ENCODE measurements at places on chromosomes 12 and 14.

DNA sequence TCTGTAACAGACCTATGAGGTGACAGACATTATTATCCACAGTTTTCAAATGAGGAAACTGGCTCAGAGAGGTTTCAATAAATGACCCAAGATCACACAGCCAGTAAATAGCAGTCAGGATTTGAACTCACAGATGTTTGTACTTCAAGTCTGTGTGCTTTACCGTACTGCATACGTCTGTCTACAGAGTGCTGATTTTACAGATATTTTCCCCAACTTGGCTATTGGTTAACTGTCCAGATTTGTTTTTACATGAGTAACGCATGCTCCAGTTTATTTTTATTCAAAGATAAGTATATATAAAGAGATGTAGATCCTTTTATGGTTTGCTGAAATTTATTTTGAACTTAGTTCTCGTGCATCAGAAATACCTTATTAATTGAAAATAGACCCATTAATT is 65.7 kb upstream of the SLC38A2 start:
- DNase-seq = no peak

GRCh38 chr14:101620821-101621785 is 59.8 kb downstream of the DIO3 start:
- DNase-seq = no peak

DNA sequence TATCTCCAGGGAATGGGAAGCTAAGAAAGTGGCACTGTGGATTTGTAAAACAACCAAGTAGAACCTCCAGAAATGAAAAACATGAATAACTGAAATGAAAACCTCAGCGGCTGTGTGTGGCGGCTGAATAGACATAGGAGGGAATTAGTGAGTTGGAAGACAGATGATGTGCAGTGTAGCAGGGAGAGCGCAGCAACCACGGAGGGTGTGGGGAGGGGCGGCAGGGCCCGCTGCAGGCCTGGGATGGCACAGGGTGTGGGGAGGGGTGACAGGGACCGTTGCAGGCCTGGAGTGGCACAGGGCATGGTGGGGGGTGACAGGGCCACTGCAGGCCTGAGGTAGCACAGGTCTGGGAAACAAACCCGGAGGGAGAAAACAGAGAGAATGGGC is 51.1 kb downstream of the BEGAIN start:
- DNase-seq = peak; percentile 0

DNA sequence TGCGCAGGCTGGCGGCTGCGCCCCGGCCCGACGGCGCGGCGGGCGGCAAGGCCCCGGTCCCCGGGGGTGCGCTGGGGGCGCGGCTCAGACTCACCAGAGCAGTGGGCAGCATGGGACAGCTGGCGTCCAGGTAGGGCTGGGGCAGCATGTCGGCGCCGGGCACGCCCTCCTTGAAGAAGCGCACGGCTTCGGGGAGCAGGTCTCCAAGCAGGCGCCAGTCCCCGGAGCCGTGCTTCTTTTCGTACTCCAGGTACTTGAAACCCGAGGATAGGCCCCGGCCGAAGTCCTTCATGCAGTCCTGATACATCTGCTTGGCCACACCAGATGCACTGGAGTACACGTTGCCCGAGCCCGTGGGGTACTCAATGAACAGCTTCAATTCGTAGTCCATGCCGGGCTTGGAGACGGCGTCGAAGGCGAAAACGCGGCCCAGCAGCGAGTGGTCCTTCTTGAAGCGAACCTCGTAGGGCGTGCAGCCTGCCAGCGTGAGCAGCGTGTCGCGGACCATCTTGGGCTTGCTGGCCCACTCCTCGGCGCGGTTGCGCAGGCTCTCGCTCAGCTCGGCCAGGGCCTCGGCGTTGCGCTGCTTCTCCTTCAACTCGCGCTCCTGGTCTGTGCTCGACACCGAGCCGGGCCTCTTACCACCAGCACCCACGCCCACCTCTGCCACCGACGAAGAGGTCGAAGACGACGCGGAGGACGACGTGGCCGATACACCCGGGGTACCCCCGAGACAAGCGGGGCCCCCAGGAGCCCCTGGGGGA is 2.2 kb downstream of the IRF2BPL start:
- no peak for DNase-seq

DNA sequence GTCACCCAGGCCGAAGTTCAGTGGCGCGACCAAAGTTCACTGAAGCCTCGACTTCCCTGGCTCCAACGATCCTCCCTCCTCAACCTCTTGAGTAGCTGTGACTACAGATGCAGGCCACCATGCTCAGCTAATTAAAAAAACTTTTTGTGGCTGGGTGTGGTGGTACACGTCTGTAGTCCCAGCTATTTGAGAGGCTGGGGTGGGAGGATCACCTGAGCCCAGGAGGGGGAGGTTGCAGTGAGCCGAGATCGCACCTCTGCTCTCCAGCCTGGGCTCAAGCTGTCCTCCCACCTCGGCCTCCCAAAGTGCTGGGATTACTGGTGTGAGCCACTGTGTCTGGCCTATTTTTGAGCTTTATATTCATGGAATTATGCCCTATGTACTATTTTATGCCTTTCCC is 18.1 kb upstream of the RAD52 start:
- DNase-seq = no peak

- DNase-seq = no peak
Measured at GRCh38 chr14:40694023-40694422, 912.7 kb upstream of the LRFN5 start.

- no peak for DNase-seq
Measured at GRCh38 chr12:125071456-125071855, 6.2 kb downstream of the AACS start.

- DNase-seq = no peak
Measured at GRCh38 chr12:20429852-20430251, 61.5 kb downstream of the PDE3A start.

DNA sequence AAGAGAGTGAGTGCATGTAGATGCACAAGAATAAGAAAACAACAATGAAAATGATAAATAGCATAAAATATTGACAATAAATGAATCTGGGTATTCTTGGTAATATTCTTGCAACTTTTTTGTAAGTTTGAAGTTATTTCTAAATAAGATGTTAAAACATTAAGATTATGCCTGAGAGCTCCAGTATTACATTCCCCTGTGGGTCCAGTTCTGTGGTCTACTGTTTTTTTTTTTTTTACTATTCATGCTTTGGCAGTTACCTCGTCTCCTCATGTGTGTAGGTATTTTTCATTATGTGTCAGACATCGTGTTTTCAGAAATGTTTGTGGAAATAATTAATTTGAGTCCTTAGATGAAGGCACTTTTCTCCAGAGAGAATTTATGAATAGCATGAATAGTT is 386.2 kb downstream of the AACS start:
- DNase-seq = no peak

- no peak for DNase-seq
Measured at GRCh38 chr14:98608071-98609060, 663.6 kb downstream of the BCL11B start.

GRCh38 chr12:12890543-12891079 is 751 bp upstream of the GPRC5A start:
- no peak for DNase-seq

DNA sequence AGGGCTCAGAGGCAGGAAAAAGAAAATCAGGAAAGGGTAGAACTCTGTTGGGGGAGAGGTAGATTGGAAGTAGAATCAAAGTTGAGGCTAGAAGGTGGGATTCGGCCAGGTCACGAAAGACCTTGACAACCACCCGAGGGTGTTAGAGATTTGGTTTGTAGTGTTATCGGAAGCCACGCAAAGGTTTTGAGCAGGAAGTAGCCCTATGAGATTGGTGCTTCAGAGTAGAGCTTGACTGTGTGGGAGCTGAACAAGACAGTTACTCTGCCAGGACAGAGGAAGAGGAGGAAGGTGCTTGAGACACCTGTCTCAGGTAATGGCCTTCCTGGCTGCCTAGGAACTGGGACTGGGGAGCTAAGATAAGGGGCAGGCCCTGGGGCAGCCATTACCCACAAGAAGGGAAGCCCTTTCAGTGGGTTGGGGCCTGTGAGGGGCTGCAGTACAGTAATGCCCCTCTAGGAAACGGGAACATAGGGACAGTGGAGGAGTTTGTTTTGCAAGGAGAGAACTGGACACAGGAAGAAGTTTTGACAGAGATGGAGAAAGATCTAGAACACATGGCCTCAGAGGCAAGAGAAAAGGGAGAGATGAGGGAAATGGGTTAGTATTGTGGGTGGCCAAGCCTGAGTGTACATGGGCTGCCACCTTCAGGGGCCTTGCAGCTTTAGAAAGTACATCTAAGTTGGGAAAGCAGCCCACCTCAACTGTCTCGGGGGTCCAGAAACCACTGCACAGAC is 73.5 kb downstream of the RIN3 start:
- no peak for DNase-seq

DNA sequence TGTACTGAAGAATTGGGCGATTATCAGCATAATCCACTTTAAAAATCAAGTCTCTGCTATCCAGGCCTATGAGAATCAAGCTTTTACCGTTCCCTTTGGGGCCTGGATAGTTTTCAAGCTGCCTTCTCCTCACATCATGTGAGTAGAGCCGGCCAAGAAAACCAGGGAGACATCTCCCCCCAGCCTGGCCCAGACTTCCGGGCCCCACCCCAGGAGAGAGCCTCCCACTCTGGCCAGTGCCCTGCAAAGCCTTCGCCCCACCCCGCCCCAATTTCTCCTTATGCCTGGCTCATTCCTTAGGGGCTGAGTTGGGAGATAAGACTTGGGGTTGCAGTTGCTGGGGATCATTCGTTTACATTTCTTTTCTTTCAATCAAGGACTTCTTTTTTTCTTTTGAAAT is 1.4 kb upstream of the TMEM132C start:
- DNase-seq = no peak

DNA sequence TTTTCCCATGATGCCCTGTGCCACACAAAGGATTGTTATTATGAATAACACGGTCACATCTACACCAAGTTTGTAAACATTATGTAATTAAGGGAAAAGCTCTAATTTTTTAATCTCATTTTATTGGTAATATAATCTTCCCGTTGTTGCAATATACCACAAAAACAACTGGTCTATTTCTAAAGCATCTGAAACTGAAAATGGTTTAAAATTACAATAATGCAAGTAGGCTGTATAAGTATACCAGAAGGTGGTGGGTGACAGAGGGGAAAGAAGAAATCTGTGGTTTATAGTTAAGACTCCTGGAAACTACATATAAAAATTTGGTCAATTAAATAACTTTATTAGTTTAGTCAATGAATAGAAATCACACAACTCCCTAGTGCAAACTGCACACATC is 5.2 kb downstream of the DDHD1 start:
- no peak for DNase-seq

DNA sequence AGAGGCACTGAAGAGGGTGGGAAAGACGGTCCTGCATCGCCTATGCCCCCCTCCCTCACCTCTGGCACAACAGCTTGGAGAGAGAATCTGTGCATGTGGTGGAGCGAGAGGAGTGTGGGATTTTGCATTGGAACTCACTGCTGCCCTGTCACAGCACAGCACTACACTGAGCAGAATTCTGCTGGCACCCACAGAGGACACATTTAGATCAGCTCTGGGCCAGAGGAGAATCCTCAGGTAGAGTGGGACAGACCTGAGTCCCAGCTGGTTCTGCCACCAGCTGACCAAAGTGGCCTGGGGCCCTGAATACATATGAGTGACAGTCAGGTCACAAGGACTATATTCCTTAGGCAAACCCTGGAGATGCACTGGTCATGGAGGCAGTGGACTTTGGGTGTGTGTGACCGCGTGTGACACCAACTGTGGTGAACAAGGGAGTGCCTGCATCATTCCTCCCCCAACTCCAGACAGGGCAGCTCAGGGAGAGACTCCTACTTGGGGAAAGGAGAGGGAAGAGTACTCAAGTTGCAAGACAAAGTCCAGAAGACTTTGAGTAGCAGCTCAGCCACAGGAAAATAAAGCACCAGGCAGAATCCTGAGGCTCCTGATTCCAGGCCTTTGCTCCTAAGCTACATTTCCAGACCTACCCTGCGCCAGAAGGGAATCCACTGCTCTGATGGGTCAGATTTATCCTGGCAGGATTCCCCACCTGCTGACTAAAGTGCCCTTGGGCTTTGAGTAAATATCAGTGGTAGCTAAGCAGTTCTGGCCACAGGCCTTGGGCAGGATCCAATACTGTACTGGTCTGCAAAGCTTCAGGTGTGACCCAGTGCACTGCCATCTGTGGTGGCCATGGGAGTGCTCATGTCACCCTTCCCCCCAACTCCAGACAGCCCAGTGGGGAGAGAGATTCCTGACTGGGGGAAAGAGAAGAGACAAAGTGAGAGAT is 10.6 kb upstream of the ACOT1 start:
- no peak for DNase-seq

GRCh38 chr12:119594772-119595445 is 1.3 kb downstream of the TMEM233 start:
- no peak for DNase-seq

GRCh38 chr12:132949936-132950837 is 5.9 kb downstream of the ZNF605 start:
- no peak for DNase-seq

DNA sequence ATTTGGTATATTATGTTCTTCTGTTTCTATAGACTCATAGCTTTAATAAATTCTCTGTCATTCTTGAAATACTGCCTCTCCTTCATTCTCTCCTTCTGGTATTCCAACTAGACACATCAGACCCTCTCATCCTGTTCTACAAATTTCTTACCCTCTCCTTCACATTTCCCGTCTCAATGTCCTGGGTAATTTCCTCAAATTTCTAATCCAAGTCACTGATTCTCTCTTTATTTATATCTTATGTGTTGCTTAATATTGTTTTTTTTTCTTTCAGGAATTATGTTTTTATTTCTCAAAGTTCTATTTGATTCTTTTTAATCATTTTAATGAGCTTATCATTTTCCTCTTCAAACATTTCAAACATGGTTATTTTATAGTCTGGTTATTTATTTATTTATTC is 94.0 kb downstream of the RALGAPA1 start:
- DNase-seq = no peak

DNA sequence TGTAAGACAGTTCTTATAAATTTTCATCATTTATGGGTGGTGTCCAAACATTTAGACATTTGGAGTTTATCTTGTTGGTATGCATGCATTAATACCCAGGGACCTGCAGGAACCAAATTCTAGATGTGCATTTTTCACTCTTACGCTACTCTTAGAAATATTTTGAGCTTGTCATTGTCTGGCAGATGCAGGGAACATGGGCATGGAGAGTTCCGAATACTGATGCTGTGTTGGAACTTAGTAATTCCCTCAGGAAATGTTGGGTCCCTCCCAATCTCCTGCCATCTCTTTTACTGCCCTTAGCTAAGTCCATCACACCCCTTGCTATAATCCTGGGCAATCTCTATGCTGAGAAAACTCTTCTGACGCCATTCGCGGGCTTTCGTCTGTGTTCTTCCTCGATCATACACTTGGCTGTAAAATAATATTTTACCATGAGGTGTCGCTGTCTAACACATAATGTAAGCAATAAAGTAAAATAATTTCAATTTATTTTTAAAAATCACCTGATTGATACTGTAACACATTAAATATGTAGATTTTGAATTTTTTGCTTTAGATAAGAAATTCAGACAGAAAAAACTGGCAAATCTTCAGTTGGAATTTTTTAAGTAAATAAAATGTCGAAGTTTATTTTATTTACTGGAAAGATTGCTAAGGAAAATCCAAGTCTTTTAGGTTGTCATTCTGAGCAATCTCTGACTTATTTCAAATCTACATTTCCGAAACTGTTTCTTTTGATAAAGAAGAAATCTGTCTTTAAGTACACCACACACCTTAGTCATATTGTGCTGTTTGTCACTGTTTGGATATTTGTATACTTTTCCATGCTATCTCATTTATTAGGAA is 304.1 kb upstream of the SSTR1 start:
- DNase-seq = no peak

Measured in GM06990 (cell line).